ENCODE measurements at places on chromosomes 13 and 19. TPM values are rescaled to one million over a fixed set of nuclear protein-coding genes. Genes with fewer than 3 reads are reported as not detected.

Gene ZIC2
- total RNA-seq = not detected

Gene APOC4
- not detected for total RNA-seq

Gene KASH5
- total RNA-seq = not detected

Gene POU2F2
- 0.51 TPM for total RNA-seq

DNA sequence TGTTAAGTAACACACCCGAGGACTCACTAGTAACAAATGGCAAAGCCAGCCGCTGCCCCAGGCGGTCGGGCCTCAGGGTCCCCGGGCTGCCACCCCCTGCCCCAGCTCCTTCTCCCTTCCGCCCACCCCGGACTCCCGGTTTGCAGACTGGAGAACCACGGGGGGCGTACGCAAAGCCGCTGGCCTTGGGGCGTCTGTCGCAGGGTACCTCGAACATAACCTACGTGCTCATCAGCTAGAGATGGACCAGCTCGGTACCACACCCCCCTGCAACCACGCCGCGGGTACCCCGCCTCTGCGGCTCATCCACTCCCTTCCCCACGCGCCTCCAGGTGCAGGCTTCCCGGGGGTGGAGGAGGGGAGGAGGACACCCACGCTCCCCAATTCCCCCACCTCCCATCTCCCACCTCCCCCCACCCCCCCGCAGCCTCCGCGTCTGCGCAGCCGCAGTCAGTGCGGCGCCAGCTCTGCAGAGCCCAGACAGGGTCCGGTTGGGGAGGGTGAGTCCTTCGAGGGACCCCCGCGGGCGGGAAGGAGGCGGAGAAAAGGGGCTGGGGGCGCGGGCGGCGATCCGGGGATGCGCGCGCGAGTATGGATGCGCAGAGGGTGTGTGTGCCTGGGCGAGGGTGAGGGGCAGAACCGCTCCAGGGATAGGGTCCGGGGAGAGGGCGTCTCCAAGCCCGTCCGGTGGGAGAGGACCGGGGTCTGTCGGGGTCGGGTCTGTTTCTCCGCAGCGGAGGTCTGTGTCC is at the start of gene SMIM17:
SMIM17 (plus strand) TSS at position 449 of the 749 bp plus-strand sequence. CDS start 2,509 bp downstream, outside the sequence.
- no peak for DNase-seq

DNA sequence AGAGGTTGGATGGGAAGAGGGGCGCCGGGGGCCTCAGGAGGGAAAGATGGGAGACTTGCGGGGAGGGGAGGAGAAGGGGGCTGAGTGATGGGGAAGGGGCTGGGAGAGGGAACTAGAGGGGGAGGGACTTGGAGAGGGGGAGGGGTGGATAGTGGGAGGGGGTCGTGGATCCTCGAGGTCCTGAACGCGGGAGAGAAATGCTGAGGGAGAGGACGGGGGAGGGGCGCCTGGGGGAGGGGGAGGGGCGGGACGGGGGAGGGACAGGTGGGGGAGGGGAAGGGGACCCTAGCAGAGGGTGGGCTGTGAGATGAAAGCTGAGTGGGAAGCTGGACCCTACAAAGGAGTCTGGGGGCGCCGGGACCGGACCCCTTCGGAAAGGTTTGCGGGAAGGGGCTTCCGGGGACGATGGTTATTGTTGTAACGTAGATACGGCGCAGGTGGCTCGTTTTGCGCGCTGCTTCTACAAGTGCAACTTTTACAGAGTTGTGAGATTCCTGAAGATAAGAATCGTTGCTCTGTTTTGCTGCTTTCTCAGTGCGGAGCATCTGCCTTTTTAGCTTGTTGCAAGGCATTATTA is 418 bp downstream of the ZNF444 start:
- DNase-seq = no peak
